ENCODE measurements at places on chromosomes 1 and 21.
A peak's percentile ranks its signal among the peaks of the same experiment; 100 is the strongest.

GRCh38 chr21:29382030-29382654, 83.4 kb downstream of the BACH1 start:
- DNase-seq = no peak

DNA sequence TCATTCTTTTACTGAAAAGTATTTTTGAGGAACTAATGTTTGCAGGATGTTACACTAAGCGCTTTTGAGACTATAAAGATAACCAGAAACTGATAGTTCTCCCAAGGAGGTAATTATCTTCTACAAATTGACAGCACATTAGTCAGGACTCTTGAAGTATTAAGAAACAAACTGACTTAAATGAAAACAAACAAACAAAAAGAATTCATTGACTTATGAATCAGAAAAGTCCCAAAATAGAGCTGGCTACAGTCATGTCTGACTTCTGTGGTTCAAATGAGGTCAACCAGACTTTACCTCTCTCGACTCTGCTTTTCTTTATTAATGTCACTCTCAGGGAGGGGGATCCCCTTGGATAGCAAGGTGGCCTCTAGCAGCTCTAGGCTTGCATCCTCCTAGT, 296.8 kb downstream of the TPR start:
- no peak for DNase-seq

DNA sequence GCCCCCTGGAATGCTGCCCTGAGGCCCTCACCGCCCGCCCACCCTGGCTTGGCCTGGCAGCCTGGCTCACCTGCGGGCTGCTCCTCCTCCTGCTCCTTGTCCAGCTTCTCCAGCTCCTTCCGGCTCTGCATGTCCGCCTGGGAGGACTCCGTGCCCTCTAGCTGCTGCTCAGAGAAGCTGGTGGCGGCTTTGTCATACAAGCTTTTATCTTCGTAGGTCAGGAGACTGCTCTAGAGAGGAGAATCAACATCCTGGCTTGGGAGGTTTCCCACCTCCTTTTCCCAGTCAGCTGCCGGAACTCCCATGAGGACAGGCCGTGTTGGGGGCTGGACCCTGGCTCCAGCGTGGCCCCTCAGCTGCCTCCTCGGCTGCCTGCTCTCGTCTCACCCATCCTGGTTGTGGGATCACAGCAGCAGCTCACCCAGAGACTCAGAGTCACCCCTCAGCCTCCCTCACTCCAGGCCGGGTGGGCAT, 36.6 kb upstream of the TMEM52 start:
- DNase-seq = no peak

GRCh38 chr1:214441119-214441518, 110.3 kb downstream of the PTPN14 start:
- no peak for DNase-seq

DNA sequence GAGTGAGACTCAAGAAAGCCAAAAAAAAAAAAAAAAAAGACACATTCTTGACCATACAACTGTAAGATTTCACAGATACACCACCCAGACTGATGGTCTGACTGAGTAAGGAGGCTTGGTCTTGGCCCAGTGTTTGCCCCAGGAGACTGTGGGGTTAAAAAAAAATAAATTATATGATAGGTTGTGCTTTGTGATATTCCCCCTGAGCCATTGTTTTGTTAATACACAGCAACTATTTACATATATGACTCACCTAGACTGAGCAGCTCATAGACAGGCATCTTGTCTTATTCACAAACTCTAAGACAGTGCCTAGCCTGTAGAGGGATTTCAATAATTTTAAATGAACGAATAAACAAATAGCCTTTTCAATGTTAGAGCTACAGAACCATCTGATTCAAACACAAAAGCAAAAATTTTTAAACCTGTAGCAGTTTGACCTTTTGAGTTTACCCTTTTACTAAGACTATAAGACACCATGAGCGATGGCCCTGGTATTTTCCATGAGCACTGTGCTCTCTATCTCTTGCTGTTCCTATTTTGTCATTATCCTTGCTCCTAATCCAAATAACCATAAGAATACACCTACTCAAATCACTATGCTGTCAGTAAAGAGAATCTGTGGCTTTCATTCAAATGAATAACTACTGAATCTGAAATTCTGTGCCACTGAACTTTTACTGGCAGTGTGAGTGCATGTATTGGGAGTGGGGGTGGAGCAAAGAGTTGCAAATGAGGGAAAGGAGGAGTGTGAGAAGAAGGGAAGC, 199.4 kb upstream of the PTBP2 start:
- DNase-seq = no peak

- no peak for DNase-seq
These were observed 8.8 kb upstream of the LMX1A start for GRCh38 chr1:165365341-165365740.

GRCh38 chr1:168084396-168085231, 52.1 kb downstream of the GPR161 start:
- DNase-seq = no peak

DNA sequence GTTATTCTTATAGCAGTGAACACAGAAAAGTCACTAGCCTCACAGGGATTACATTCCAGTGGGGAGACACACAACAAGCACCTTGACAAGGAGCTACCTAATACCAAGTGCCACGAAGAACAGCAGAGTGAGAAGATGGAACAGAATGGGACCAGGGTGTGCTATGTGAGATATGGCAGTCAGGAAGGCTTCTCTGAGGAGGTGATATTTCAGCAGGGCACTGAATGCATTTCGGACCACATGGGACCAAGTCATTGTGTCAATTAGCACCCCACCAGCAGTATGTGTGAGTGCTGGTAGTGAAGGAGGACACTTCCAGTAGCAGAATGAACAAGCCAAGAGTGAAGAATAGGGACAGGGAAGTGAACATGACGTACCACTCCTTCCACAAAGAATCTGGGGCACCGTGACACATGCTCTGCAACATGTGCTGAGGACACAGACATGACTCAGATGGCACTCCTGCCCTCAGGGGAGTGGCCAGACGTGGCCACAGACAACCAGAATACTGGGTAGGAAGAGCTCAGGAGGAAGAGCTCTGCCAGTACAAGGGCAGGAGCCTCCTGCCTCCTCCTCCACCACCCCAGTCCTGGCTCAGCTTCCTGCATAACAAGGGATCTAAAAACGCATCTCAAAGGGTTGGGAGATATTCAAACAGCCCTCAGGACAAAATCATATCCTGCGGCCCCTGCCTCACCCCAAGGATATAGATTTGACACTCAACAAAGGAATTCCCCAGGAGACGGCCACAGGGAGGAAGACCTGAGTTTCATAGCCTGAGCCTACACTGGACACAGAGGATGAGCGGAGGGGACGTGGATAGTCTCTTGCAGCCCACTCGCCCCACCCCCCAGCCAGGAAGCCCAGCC, 102.5 kb downstream of the TRABD2B start:
- no peak for DNase-seq

GRCh38 chr1:207946756-207947155, 35.8 kb upstream of the CD34 start:
- no peak for DNase-seq

GRCh38 chr21:33088384-33088783, 18.4 kb downstream of the OLIG1 start:
- no peak for DNase-seq

- no peak for DNase-seq
These were observed 1.0 kb upstream of the PSRC1 start for GRCh38 chr1:109283748-109284600.

GRCh38 chr21:34630536-34631143, 15.7 kb upstream of the RCAN1 start:
- peak; percentile 16 for DNase-seq

DNA sequence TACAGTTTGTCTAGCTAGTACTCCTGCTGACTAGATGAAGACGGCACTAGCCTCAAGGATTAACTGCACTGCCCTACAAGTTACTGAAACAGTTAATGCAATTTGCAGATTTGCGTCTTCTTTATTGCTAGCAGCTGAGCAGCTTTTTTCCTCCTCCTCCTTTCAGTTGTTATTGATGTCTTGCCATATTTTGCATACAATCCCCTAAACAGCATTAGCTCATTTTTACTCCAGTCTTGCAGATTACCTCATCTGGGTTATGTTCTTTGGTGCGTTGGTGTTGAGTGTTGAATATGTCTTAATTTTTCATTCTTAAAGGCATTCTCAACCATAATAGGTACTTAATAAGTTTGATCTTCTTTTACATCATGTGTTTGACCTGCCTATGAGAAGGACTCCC, 363.4 kb upstream of the LYPLAL1 start:
- DNase-seq = no peak

DNA sequence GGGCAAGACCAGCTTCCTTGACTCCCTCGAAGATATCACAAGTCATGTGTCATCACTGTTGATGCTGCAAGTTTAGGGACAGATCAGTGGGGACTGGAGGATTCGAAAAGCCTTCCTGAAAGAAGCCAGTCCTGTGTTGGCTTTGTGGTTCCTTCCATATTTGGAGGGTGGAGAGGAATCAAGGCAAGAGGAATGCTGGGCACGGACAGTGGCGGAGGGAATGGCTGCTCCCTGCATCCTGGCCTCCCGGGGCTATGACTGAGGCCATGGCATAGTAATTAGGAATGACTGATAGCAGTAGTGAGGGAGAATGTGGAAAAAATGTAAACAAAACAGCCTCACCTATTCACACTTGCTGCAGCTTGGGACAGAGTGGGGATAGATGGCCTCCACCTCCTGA, 36.4 kb downstream of the VANGL1 start:
- DNase-seq = no peak

GRCh38 chr1:242349636-242350035, 174.9 kb downstream of the PLD5 start:
- DNase-seq = no peak

- no peak for DNase-seq
These were observed 30.1 kb downstream of the RAP1A start for GRCh38 chr1:111649648-111650047.

GRCh38 chr1:117633936-117634335, 28.1 kb downstream of the TENT5C start:
- no peak for DNase-seq

GRCh38 chr1:69121723-69122122, 446.0 kb upstream of the LRRC7 start:
- DNase-seq = no peak

Measured in NCI-H1930 (cell line).